ENCODE measurements at places on chromosomes 12 and 14. TPM values are rescaled to one million over a fixed set of nuclear protein-coding genes. Genes with fewer than 3 reads are reported as not detected.

The KRT71 gene
- not detected for total RNA-seq

The PTHLH gene
- total RNA-seq: 0.25 TPM

The PDE3A gene
- 2.4 TPM for total RNA-seq

The KIF5A gene
- total RNA-seq: not detected

The LRFN5 gene
- under 0.01 TPM for total RNA-seq

The SLC25A47 gene
- not detected for total RNA-seq

The METTL1 gene
- total RNA-seq: 5.6 TPM

The BMAL2 gene
- 21.5 TPM for total RNA-seq

The MANSC1 gene
- total RNA-seq: 4.7 TPM
